Activated CD4-positive, alpha-beta T cell treated with anti-CD3 and anti-CD28 coated beads for 48 hours (primary cell): ENCODE measurements at places on chromosomes 13 and 19.
A peak's percentile ranks its signal among the peaks of the same experiment; 100 is the strongest.

GRCh38 chr19:7507884-7508283 lies 8.0 kb upstream of the ZNF358 start:
- peak; percentile 54 for DNase-seq

DNA sequence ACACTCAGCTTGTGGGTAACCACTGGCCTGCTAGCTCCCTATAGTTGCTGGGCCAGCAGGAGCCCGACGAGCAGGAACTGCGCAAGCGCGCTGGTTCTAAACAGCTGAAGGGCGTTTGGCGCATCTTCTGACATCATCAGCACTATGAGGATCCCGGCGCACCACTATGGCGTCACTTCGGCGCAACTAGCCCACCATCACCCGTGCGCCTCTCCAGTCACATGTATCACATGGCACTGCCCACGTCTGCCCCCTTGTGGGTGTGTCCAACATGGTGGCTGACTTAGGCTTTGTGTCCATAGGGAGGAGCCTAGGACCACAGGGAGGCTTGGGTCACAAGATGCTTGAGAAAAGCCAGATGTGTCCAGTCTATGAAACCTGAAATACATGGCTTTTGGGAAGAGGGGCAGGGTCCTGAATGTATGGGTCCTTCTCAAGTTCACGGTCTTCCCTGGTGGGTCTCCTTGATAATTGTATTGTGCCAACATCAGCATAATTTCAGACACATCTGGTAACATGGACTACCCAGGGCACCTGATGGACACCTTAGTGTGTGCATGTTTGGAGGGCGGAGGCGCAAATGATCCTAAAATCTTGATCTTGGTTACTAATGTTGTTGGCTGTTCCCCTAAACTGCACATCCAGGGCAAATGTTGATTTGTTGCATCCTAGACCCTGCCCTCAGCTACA lies 18.0 kb downstream of the KLK4 start:
- DNase-seq = no peak

GRCh38 chr19:42197375-42197817 lies 20.1 kb downstream of the DEDD2 start:
- no peak for DNase-seq

GRCh38 chr13:98860491-98860890 lies 108.0 kb upstream of the SLC15A1 start:
- no peak for DNase-seq

- DNase-seq = no peak
These were observed 18.8 kb upstream of the MTRF1 start for GRCh38 chr13:41282129-41282571.

GRCh38 chr19:5681391-5682106 lies 722 bp downstream of the HSD11B1L start:
- DNase-seq = no peak

DNA sequence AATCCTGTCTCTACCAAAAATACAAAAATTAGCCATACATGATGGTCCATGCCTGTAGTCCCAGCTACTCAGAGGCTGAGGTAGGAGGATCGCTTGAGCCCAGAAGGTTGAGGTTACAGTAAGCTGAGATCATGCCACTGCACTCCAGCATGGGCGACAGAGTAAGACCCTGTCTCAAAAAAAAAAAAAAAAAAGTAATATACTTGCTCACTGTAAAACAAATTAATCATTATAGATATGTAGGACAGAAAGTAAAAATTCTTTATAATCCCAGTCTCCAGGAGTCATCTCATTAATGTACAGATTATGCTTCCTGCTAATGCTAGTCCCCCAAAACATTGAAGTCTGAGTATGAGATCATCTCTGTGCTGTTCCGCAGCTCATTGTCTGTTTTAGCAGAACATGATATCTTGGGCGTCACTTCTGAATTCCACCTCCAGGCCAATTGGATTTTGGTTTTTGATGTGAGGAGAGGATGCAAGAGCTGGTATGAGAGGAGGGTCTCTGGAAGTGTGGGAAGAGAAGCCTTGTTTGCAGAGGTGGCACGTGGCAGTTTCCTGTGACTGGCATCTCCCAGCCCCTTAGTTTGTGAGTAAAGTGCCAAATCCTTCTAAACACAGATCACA lies 75.4 kb upstream of the NPAS1 start:
- no peak for DNase-seq

DNA sequence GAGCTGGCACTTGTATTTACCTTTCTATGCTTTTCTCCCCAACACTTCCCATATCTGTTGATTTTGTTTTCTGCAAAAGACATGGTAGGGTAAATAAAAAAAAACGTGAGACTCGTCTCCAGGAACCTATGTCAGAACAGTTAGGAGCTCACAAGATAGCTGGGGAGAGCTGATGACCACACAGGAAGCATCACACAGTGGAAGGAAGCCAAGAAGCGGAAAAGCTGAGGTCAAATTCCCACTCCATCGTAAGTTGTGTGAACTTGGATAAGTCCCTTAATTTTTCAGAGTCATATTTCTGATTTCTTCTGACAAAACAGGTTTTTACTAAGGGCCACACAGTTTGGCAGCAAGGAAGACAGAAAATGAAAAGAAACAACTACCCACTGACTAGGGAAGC lies 199.6 kb downstream of the KLF5 start:
- no peak for DNase-seq

DNA sequence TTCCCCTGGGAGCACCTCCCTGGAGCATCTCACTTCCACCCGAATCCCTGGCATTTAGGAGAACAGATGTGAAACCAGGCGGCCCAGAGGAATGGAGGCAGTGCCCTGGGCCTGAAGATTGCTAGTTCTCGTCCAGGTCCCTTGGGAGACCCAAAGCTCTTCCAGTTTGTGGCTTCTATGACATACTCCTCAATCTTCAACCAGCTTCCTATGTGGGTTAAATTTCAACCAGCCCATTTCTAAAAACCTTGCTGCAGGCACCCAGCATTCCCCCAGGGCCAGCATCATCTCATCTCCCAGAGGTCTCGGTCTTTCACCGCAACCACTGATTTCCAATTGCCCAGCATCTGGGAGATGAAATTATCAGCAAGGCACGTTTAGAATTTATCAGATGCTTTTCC lies 46.0 kb upstream of the STK24 start:
- DNase-seq = no peak
